ENCODE measurements at places on chromosomes 6 and 20. TPM values are rescaled to one million over a fixed set of nuclear protein-coding genes. Genes with fewer than 3 reads are reported as not detected.

PTCHD4 gene
- total RNA-seq = 24.5 TPM

RNF182 gene
- total RNA-seq = 4.3 TPM

ESR1 gene
- total RNA-seq = under 0.01 TPM

BCL2L1 gene
- total RNA-seq = 153 TPM

OPRM1 gene
- not detected for total RNA-seq

RAB44 gene
- under 0.01 TPM for total RNA-seq

KCNB1 gene
- not detected for total RNA-seq

IRF4 gene
- total RNA-seq = 0.29 TPM

STX11 gene
- 9.6 TPM for total RNA-seq

SUMO4 gene
- 2.4 TPM for total RNA-seq

HTR1E gene
- total RNA-seq = not detected

RBBP8NL gene
- total RNA-seq = not detected

ZBTB12 gene
- 1.5 TPM for total RNA-seq

Data from vein endothelial cell (primary cell).